ENCODE measurements at places on chromosomes 4 and X.

DNA sequence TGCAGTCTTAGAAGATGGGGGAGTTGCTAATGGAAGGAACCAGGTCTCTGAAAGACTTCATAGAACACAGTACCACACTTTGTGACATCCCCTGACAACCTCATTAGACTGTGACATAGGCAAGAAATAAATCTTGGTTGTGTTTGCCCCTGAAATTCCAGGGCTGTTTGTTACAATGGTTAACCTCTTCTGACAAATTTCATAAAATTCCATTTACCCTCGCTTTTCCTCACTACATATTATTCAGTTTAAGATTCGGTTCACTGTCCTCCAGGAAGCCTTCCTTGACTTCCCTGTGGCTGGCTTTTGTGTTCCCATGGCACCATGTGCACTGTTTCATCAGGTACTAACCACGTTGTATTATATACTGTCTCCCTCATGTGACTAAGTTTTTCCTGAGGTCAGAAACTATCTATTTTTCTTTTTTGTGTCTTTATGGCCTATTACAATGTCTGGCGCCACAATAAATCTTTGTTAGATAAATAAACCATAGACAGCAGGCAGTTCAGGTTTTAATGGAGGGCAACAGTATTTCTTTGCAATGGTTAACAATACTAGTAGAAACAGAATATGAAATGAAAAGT, 54.2 kb downstream of the ATXN3L start:
- no peak overlapping the region for H3K27ac ChIP-seq
- no peaks in the 10 kb centered on the region for H3K36me3 ChIP-seq
- no peak for DNase-seq

DNA sequence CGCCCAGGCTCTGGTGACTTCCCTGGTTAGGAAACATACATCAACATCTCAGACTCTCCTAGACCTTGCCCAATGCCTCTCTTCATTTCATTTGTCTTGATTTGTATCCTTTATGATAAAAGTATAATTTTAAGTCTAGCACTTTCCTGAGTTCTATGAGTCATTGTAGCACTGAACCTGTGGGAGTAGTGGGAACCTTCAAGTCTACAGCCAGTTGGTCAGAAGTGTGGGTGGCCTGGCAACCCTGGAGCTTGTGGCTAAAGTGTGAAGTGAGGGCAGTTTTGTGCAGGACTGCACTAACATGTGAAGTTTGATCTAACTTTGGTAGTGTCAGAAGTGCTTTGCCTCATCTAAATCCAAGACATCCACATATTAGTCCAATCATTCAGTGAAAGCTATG, 259.3 kb upstream of the IGFBP7 start:
- DNase-seq = no peak
- H3K4me1 ChIP-seq = no peaks in the 10 kb centered on the region
- no peak overlapping the region for H3K27ac ChIP-seq

DNA sequence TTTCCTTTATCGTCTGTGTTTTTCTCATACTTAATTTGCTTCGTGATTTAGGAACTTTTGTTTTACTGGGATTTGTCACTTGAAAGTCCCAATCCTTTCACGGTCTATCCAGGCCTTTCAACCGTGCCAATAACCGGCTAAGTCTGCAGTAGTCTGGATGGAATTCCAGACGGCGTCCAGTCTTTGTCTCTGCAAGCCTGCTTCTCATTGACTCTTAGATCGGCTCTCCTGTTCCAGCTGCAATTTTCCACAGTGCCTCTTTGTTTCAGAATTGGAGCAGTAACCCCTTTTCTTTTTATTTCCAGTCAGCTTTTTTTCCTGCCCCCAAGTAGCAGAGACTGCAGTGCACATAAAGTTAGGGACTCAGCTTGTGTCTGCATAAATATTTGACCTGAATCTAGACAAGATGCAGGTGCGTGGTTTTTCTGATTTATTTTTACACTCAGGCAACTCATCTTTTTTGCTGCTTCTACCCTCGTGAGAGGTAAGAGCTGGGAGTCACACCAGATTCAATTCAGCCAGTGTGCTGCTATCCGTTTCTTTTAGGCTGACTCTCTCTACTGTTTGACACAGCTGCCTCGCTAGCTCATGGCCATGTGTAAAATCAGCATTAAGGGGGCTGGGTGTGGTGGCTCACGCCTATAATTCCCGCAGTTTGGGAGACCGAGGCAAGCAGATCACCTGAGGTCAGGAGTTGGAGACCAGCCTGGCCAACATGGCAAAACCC, 37.4 kb upstream of the DHRSX start:
- H3K27ac ChIP-seq = no peak overlapping the region
- DNase-seq = no peak
- H3K4me1 ChIP-seq = no peaks in the 10 kb centered on the region
- H3K27me3 ChIP-seq = no peaks in the 10 kb centered on the region

DNA sequence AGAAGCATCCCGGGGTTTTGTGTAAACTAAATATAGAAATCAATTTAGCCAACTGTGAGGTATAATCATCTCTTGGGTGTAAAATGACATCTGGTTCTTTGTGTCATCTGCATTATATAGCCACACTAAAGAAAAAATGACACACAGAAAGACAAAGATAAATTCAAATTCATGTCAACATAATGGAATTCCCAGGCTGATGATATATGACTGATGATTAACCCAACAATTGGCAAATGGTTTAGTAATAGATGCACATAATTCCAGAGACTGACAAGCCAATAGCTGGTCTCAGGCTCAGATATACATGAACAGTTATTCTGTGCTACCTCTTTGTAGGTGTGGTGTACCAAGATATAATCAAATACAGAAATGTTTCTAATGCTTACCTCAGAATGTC, 375.4 kb upstream of the PITX2 start:
- H3K27me3 ChIP-seq = no peaks in the 10 kb centered on the region
- no peaks in the 10 kb centered on the region for H3K36me3 ChIP-seq
- no peak overlapping the region for H3K4me3 ChIP-seq
